ENCODE measurements at places on chromosomes 6 and 20. TPM values are rescaled to one million over a fixed set of nuclear protein-coding genes. Genes with fewer than 3 reads are reported as not detected.
A peak's percentile ranks its signal among the peaks of the same experiment; 100 is the strongest.

Gene COL21A1
- not detected for total RNA-seq

GRCh38 chr20:19212469-19212815, at the start of gene SLC24A3:
Gene SLC24A3, plus strand, starts transcription at chr20:19212642.
- DNase-seq = peak; percentile 32
- H3K4me1 ChIP-seq = peaks cover 5% of the 10 kb centered on the region
- H3K27me3 ChIP-seq = peaks cover 90% of the 10 kb centered on the region
- no peaks in the 10 kb centered on the region for H3K36me3 ChIP-seq

DNA sequence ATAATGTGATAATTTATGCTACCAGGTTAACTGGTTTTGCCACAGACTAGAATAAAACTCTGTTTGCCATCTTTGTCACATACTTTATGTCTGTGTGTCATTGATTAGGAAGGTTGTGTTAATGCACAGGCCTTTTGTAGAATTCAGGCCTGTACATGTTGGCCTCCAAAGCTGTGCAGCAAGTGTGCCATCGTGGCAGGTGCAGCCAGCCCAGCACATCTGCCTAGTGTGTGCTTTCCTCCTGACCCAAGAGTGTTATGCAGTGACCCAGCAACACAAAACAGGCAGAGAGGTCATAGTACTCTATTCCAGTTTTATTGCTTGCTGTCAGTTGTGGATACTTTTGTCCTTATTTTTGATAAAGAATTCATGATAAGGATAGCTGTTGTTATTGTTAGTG, 3.7 kb downstream of the MAP3K4 start:
- H3K4me3 ChIP-seq = peak overlapping the region; percentile 15
- no peak overlapping the region for H3K27ac ChIP-seq
- no peak for DNase-seq
- H3K36me3 ChIP-seq = no peaks in the 10 kb centered on the region

Gene PCMT1
- total RNA-seq = 65.5 TPM

DNA sequence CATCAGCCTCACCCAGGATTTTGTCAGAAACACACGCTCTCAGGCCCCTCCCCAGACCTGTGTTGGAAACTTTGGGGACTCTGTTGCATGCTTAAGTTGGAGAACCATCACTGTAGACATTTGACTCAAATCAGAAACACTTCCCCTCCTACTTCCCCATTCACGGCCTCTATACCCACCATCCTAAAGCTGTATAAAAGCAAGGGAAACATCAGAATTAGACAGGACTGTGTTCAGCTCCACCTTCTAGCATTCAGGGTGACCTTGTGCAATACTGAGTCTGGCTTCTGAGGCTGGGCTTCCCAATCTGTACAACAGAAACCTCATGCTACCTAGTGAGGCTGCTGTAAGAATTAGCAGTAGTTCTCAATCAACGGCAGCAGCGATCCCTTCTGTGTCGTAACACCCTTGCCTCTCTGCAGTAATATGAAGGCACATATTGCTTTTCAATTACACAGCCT, 252.3 kb downstream of the LY86 start:
- peaks cover 24% of the 10 kb centered on the region for H3K27me3 ChIP-seq
- H3K4me1 ChIP-seq = no peaks in the 10 kb centered on the region
- no peak overlapping the region for H3K27ac ChIP-seq
- H3K36me3 ChIP-seq = no peaks in the 10 kb centered on the region

DNA sequence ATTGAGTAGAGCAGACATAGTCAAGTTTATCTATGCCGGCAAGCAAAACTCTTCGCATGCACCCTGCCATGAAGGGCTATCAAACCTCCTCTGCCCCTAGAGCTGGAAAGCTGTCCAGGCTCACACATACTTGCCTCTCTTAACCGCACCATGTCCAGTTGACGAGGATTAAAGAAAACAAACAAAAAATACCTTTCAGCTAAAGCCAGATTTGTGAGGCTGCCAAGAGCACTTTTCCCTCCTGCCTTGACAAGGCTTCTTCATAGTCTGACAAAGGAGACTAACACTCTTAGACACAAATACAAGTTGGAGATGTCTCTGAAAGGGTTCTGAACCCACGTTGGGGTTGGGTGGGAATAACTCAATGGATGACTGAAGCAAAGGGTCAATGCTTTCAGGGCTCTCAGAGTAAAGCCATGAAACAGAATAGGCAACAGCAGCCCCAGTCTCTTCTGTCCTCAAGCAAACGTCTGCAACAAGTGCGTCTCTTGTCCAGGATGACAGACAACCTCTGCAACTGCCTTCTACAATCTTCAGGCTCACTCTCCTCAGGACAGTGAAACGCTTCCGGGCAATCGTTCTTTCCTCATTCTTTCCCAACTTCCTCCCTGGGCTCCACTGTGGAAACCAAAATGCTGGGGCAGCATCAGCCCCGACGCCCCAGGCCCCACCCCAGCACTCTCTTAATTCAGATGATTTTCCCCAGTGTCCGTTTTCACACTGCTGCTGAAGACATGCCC, 57.8 kb downstream of the AGPAT4 start:
- no peak overlapping the region for H3K4me3 ChIP-seq
- no peak for DNase-seq
- H3K27ac ChIP-seq = no peak overlapping the region
- no peaks in the 10 kb centered on the region for H3K27me3 ChIP-seq

All from neural crest cell (in vitro differentiated cells).